ENCODE measurements at places on chromosomes 7 and 10.

DNA sequence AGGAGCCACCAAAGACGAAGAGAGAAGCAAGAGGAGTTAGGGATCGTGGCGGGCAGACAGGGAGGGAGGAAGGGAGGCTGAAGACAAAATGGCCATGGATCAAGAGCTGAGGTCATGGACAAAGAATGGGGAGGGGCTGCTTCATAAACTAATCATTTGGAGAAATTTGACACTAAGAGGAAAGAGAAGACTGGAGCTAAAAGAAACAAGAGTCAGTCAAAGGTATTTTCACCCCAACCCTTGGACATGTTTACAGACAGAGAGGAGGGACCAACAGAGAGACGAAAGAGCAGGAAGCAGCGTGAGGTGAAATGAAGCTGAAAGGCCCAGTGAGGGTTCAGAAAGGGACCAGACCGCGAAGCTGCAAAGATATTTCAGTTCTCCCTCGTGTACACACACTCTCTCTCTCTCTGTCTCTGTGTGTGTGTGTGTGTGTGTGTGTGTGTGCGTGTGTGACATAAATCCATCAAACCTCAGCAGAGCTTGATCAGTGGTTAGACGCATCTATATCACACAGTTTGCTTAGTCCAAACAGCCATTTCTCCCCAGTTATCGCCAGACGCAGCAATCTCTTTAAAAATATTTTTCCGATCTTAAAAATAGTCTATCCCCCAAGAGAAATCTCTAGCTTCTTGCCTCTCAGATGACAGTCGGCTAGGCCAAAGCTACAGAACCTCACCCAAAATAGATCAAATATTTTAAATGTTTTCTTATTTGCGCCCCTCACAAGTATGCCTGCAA lies 12.5 kb upstream of the CALD1 start:
- H3K36me3 ChIP-seq = no peaks in the 10 kb centered on the region
- no peak for DNase-seq
- H3K27me3 ChIP-seq = no peaks in the 10 kb centered on the region
- no peak overlapping the region for H3K4me3 ChIP-seq

- no peaks in the 10 kb centered on the region for H3K27me3 ChIP-seq
- H3K4me1 ChIP-seq = peaks cover 5% of the 10 kb centered on the region
- H3K27ac ChIP-seq = no peak overlapping the region
Observed at GRCh38 chr7:98021588-98022351, 31.8 kb upstream of the OCM2 start.

- peaks cover 12% of the 10 kb centered on the region for H3K27me3 ChIP-seq
- DNase-seq = no peak
- H3K36me3 ChIP-seq = no peaks in the 10 kb centered on the region
- peaks cover 16% of the 10 kb centered on the region for H3K4me1 ChIP-seq
- H3K4me3 ChIP-seq = no peak overlapping the region
- no peak overlapping the region for H3K27ac ChIP-seq
Observed at GRCh38 chr7:155257482-155258225, 40.0 kb upstream of the INSIG1 start.

DNA sequence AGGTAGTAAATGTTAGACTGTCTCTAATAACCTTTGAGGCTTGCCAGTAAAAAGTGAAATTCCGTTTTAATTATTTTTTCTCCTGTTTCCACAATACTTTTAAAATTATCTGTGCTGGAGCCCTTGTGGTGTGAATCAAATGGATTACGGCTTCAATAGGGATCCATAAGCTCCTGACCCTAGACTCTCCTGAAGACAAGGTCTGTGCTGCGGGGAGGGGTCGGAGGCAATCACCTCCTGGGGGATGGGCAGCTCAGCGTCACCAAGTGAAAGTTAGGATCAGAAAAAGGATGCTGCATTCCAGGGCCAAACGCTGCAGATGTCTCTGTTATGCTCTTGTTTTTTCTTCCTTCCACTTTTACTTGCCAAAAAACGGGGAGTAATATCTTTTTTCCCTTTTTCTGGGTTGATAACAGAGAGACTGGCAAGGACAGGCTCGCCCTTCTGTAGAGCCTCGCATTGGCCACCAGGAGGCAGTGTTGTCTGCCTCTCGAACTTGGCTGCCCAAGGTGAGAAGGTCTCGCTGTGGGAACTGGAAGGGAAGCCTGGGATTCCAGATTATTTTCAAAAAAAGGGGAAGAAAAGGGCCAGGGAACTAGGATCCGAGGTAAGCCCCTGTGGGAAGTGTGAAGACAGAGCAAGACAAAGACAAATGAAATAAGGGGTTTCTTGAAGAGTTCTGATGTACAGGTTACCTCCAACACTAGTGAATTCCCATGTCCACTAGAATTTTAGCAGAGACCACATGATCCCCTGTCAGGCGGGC lies 621.9 kb downstream of the ACTR3B start:
- DNase-seq = peak; percentile 17
- H3K27ac ChIP-seq = no peak overlapping the region
- no peaks in the 10 kb centered on the region for H3K36me3 ChIP-seq
- H3K27me3 ChIP-seq = no peaks in the 10 kb centered on the region

- no peak for DNase-seq
- H3K4me1 ChIP-seq = peaks cover 24% of the 10 kb centered on the region
- H3K36me3 ChIP-seq = peaks cover 2% of the 10 kb centered on the region
- H3K27ac ChIP-seq = no peak overlapping the region
Observed at GRCh38 chr7:116798232-116798631, 64.2 kb upstream of the CAPZA2 start.

GRCh38 chr7:87202208-87202607 lies 17.3 kb downstream of the TMEM243 start:
- no peaks in the 10 kb centered on the region for H3K27me3 ChIP-seq
- H3K4me3 ChIP-seq = no peak overlapping the region
- DNase-seq = no peak
- peaks cover 77% of the 10 kb centered on the region for H3K36me3 ChIP-seq
- H3K27ac ChIP-seq = peak overlapping the region; percentile 67
- peaks cover 51% of the 10 kb centered on the region for H3K4me1 ChIP-seq

GRCh38 chr10:96850825-96851224 lies 18.7 kb downstream of the LCOR start:
- peaks cover 21% of the 10 kb centered on the region for H3K4me1 ChIP-seq
- no peak for DNase-seq
- no peak overlapping the region for H3K4me3 ChIP-seq
- H3K36me3 ChIP-seq = no peaks in the 10 kb centered on the region
- no peak overlapping the region for H3K27ac ChIP-seq
- H3K27me3 ChIP-seq = no peaks in the 10 kb centered on the region

DNA sequence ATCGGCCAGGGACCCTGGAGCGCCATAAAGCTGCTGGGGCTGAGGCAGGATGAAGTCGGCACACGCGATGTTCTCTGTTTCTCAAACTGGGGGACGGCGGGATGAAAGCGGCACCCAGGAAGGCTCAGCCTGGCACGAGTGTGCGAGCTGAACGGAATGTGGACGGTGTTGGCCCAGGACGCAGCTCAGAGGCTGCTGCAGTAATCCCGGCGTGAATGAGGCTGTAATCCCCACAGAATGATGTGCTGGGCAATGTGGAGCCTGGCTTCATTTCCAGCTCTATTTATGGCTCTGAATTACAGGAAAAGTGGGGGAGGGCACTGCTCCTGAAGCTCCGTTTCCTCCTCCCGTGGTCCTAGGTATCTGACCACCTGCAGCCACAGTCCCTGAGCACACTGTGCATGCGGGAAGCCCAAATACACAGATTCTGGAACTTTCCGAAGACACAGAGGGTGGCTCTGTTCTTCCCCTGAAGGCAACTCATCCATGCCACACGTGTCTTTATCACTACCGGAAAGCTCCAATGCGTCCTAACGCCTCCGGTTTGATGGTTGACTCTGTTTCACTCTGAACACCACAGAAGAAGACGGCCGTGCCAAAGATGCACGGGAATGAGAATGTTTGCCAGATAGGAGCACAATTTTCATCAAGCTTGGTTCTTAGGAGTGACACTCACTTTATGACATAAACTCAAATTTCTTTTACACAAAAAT lies 37.6 kb downstream of the KLF6 start:
- peaks cover 4% of the 10 kb centered on the region for H3K4me1 ChIP-seq
- H3K36me3 ChIP-seq = no peaks in the 10 kb centered on the region
- H3K27ac ChIP-seq = no peak overlapping the region
- H3K27me3 ChIP-seq = peaks cover 10% of the 10 kb centered on the region
- no peak for DNase-seq

GRCh38 chr10:27628621-27629020 lies 117.0 kb downstream of the MKX start:
- H3K36me3 ChIP-seq = no peaks in the 10 kb centered on the region
- no peaks in the 10 kb centered on the region for H3K4me1 ChIP-seq
- no peak overlapping the region for H3K4me3 ChIP-seq
- H3K27me3 ChIP-seq = peaks cover 12% of the 10 kb centered on the region
- H3K27ac ChIP-seq = no peak overlapping the region

- H3K27ac ChIP-seq = no peak overlapping the region
- peaks cover 12% of the 10 kb centered on the region for H3K4me1 ChIP-seq
- no peak for DNase-seq
- H3K4me3 ChIP-seq = no peak overlapping the region
Observed at GRCh38 chr7:3138997-3139396, 95.3 kb upstream of the CARD11 start.

DNA sequence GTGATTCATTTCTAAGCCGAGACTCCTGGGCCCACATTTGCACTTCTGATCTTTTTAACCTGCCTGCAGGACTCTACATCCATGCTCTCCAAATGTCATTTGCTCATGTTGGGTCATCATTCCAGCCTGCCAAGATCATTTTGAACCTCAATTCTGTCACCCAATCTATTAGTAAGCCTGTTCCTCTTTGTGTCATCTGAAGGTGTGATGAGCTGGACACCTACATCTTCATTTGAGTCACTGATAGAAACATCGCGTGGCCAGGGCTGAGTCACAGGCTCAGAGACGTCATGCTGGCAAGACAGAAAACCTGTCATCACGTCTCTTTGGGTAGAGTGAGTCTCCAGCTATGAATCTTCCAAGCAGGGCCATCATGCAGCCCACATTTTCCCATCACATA lies 65.3 kb upstream of the SLF2 start:
- H3K4me3 ChIP-seq = peak overlapping the region; percentile 43
- no peaks in the 10 kb centered on the region for H3K36me3 ChIP-seq
- H3K27ac ChIP-seq = peak overlapping the region; percentile 1
- H3K27me3 ChIP-seq = peaks cover 56% of the 10 kb centered on the region
- DNase-seq = peak; percentile 87
- peaks cover 51% of the 10 kb centered on the region for H3K4me1 ChIP-seq

DNA sequence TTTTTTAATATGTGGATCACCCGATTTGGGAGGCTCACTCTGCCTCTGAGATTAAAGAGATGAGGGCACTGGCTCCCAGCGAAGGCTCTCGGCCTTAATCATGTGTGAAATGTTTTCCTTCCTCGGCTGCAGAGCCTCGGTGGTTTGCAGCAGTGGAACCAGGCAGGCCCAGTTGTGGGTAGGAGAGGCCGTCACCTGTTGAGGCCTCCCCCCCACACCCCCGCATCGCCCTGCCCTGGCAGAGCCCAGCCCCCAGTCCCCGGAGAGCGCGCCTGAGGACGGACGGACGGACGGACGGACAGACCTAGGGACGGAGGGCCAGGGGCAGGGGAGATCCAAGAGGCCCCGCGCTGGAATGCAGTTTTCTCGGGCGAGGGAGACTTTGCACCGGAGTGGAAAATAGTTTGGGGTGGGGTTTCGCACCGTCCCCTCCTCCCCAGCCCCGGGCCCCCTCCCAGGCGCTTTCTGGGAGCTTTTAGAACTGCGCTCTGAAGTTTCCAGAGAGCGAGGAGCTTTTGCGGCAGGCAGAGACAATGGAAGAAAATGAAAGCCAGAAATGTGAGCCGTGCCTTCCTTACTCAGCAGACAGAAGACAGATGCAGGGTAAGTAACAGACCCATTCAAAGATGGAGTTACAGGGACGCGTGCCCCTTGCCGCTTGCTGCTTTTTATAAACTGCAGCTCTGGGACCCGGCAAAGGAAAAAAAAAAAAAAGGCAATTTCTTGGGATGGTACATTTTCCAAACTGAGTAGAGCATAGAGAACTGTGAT lies at the start of gene KIAA1217:
Gene KIAA1217 (plus strand): TSS at position 478 of the 771 bp plus-strand sequence. CDS start 56 bp downstream, at position 534.
- DNase-seq = peak; percentile 19
- H3K27me3 ChIP-seq = peaks cover 59% of the 10 kb centered on the region
- peak within 1 kb of the TSS; percentile 85 for H3K27ac ChIP-seq
- H3K4me3 ChIP-seq = peak within 1 kb of the TSS; percentile 87

DNA sequence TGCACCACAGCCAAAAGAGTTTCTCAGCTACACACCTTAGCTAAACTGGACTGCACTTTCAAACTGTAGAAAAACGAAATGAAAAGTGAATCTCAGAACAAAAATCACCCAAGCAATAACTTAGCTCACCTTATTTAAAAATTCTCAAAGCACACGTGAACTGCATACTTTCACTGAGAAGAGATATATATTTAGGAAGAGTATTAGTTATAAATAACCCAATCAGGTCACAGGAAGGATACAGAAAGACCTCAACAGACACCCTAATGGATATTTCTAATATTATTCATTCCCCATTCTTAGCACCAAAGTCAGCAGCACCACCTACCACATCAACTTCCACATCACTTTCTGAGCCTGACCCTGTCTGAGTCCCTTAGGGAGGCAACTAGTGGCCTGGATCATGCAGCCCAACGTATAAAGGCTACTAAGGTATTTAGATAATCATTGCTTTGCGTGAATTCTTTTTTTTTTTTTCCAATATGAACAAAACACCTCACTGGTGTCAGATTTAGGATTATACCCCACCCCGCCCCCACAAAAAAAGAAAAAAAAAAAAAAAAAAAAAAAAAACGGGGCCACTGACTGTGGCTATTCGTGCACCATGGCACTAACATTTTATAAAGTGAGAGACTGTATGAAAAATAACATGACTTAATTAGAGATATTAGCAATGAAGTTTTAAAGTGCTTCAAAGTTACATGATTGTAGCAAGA lies 2.6 kb downstream of the ABI1 start:
- peaks cover 59% of the 10 kb centered on the region for H3K4me1 ChIP-seq
- peaks cover 8% of the 10 kb centered on the region for H3K36me3 ChIP-seq
- H3K27ac ChIP-seq = peak overlapping the region; percentile 97

DNA sequence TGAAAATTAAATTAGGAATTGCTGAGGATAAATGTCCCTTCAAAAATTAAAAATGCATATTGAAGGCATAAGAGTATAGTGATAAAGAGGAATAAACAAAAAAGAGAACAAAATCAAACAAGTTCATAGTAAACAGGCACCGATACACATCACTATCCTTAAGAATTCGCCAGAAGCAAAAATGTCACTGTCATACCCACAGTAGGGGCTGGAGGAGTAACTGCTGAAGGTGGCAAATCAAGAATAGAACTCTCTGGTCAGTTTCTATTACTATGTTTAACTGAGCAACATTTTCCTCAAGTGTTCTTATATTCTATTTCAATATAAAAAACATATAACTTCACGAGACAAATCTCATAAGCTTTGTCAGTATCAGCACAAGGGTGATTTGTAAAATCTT lies 84.0 kb downstream of the VPS41 start:
- no peak overlapping the region for H3K27ac ChIP-seq
- no peak overlapping the region for H3K4me3 ChIP-seq
- H3K36me3 ChIP-seq = peaks cover 4% of the 10 kb centered on the region
- H3K4me1 ChIP-seq = no peaks in the 10 kb centered on the region

Data from activated T-cell treated with anti-CD3 and anti-CD28 coated beads, Interleukin-2, amount 50 U/mL, for 72 hours (primary cell).